ENCODE measurements at places on chromosomes 2 and 18.

- DNase-seq: no peak
Measured at GRCh38 chr18:12155996-12156395, 62.4 kb downstream of the ANKRD62 start.

DNA sequence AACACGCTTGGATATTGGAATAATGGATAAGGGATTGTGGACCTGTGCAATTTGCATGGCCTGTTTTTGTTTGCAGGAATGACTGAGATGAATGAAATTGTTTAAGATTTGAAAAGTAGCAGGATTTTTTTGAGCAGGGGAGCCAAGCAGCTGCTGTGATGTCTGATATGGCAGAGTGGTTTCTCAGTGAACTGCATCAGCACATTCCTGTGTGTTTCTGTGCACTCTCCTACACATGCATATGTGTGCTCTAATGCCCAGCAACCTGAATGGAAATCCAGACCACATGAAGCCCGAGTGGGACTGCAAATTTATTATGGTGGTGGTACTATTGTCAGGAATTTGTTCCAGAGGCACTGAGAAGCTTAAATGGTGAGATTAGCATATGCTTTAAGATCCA, 161.7 kb downstream of the PARD3B start:
- DNase-seq: no peak

GRCh38 chr18:61443081-61443725, 110.0 kb downstream of the CDH20 start:
- DNase-seq: no peak

DNA sequence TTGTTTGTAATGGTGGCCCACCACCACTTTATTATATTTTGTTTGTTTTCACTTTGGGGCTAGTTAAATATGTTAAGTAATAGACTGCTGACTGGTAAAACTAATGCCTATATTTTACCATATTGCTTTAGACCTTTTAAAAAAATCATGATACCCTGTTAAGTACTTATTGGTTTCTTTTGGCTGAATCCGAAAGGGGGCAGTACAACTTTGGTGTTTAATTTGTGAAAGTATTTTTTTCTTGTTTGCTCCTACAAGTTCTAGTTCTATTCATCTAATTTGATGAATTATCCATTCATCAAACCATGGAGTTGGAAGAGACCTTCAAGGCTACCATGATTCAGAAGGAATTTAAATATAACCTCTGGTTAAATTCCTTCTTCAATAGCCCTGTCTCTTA, 147.0 kb downstream of the MBD5 start:
- no peak for DNase-seq
